ENCODE measurements at places on chromosomes 1 and 21.

DNA sequence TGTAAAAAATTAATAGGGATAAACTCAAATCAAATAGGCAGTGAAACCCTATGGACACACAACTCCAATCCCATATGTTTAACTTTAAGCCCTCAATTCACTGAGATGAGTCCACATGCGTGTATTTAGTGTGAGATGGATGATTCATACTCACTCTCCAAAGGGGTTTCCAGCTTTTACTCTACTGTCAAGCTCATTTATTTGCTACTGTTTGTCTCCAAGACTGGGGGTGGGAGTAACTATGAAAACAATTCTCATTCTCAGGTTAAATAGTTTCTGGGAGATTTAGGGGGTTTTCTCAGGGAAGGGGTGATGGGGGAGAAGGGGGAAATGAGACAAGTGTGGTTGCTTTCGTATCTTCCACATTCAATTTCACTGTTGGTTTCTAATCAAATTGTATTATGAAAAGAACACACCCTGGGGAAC, 2.7 kb downstream of the RAB29 start:
- DNase-seq: no peak

DNA sequence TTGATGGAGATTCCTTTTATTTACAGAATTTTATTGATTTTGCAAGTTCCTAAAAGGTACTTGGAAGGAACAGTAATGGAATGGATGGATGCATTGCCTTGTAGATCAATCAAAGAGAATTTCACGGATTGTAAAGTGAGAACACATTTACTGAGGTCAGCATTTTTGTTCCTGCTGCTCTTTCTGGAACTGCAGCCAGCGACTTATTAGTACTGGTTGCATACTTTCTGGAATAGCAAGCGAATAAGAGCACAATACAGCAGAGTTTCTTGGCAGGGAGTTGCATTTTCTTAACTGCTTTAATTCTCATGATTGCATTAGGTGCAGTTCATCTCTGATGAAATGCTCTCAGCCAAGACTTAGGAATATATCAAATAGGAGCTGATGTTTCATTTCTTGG, 106.1 kb upstream of the CHODL start:
- no peak for DNase-seq

- no peak for DNase-seq
Observed at GRCh38 chr21:36446301-36446700, 33.6 kb downstream of the CLDN14 start.

DNA sequence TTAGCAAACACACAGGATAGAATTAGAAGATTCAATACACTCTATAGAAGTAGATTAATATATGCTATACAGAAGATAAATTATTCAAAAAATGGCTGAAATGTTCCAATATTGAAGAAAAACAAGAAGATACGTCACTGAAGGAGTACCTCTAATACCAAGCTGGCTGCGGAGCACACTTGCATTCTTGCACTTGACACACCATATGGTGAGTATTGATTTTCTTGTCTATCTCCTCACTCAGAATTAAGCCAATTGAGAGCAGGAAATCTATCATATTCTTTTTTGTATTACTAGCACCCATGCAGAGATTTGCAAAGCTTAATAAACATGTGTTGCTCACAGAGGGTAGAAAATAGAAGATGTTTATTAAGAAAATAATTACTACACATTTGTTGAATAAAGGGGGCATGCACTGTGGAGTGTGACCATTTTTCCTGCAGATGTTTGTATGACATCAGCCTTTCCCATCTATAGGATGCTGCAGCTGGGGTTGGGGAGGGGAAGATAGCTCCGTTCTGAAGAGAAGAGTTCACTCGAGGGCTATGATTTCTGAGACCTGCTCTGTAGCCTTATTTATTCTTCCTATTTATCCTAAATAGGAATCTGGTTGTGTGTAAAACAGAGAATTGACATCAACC, 318.1 kb downstream of the HHIPL2 start:
- no peak for DNase-seq

DNA sequence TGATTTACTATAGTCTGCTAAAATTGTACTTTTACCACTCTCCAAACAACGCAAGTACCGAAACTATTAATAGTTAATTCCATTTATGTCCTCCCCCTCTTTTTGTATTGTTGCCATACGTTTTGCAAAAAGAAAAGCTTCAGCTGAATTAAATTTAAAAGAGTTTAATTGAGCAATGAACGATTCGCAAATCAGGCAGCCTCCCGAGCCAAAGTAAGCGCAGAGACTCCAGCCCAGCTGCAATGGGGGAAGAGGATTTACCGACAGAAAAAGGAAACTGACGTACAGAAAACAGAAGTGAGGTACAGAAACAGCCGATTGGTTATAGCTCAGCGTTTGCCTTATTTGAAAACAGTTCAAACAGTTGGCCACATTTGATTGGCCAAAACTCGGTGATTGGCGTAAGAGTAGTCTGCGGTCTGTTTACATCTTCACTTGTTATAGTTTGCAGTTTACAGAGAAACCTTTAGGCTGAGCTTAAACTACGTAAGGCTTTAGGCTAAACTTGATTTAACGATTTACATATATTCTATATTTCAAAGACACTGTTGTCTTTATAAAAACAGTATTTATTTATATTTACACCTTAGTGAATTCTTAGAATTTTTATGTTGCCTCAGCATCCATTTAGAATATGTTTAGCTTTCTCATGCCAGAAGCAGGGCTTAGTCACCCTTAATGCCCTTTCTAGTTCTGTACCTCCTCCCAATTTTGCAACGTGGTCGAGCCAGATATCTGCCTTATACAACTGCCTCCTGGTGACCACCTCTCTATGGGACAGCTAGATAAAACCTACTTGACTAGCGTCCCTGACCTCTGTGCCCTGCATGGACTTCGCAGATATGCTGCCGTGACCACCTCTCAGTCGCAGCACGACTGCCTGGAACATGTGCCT, 23.8 kb downstream of the CR1 start:
- no peak for DNase-seq

DNA sequence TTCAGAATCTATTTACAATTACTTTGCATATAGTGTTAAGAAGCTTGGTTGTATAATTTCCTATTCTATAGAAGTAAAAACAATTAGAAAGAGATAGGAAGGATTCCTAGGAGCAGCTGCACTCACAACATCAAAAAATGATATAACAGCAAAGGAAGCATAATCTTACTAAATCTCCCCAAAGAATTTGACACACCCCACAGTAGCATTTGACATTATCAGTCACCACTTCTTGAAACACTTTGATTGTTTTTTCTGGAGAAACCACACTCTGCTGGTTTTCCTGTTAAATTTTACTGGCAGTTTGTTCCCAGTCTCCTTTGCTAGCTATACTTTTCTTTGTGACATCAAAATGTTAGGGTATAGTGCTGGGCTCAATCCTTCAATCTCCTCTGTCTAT, 100.8 kb upstream of the KIAA1614 start:
- no peak for DNase-seq

DNA sequence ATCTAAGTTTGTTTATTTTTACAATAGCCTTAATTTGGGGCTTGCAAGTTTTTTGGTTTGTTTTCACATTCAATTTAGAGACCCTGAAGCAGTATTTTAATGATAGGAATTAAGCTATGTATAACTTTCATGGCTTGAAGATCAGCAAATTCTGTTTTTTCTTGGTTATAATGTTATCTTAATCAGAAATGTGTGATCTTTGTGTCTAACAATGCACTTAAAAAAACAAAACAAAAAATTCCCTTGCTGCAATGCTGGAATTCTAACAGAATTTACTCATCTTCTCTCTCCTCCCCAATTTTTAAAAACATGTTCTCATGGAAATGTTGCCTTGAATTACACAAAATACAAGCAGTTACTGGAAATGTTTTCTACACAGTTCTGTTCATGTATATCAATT, 113.1 kb downstream of the OLFML2B start:
- DNase-seq: no peak

- DNase-seq: no peak
Observed at GRCh38 chr1:12147201-12147701, 19.5 kb upstream of the TNFRSF1B start.

- no peak for DNase-seq
Observed at GRCh38 chr1:225851805-225852204, 30.4 kb downstream of the TMEM63A start.

- no peak for DNase-seq
Observed at GRCh38 chr1:234972411-234973191, 156.0 kb downstream of the TOMM20 start.

- no peak for DNase-seq
Observed at GRCh38 chr1:217388522-217389065, 242.3 kb downstream of the GPATCH2 start.

- DNase-seq: no peak
Observed at GRCh38 chr21:31777857-31778256, 45.9 kb upstream of the SCAF4 start.

- no peak for DNase-seq
Observed at GRCh38 chr1:230453377-230453776, 27.2 kb upstream of the PGBD5 start.

DNA sequence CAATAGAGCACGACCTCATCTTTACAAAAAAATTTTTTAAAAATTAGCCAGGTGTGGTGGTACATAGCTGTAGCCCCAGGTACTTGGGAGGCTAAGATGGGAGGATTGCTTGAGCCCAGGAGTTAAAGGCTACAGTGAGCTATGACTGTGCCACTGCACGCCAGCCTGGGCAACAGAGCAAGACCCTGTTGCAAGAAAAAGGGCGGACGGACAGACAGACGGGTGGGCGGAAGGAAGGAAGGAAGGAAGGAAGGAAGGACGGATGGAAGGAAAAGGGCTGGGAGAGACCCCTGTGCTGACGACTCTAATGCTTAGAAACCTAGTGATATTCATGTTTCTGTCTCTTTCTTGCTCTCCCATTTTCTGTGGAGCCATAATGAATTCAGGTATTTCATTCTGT, 14.4 kb downstream of the PI4KB start:
- no peak for DNase-seq

- DNase-seq: no peak
Observed at GRCh38 chr1:165152109-165152508, 204.4 kb downstream of the LMX1A start.

- DNase-seq: no peak
Observed at GRCh38 chr1:41610361-41610760, 125.9 kb upstream of the EDN2 start.

DNA sequence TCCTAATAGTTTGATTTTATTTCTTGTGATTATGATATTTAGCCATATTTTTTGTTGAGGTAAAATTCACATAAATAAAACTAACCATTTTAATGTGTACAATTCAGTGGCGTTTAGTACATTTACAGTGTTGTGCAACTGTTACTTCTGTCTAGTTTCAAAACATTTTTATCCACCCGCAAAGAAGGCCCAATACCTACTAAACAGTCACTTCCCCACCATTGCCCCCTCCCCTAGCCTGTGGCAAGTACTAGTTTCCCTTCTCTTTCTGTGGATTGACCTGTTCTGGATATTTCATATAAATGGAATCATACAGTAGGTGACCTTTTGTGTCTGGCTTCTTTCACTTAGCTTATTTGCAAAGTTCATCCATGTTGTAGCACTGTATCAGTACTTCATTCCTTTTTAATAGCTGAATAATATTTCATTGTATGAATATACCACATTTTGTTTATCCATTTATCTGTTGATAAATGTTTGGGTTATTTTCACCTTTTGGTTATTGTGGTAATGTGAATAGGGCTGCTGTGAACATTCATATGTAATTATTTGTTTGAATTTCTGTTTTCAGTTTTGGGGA, 4.1 kb downstream of the FLVCR1 start:
- no peak for DNase-seq

- DNase-seq: no peak
Observed at GRCh38 chr1:153598309-153599172, 14.4 kb downstream of the S100A16 start.

GRCh38 chr1:245483247-245483646, 328.5 kb downstream of the KIF26B start:
- DNase-seq: no peak

- no peak for DNase-seq
Observed at GRCh38 chr1:30743584-30744059, 14.0 kb downstream of the LAPTM5 start.

DNA sequence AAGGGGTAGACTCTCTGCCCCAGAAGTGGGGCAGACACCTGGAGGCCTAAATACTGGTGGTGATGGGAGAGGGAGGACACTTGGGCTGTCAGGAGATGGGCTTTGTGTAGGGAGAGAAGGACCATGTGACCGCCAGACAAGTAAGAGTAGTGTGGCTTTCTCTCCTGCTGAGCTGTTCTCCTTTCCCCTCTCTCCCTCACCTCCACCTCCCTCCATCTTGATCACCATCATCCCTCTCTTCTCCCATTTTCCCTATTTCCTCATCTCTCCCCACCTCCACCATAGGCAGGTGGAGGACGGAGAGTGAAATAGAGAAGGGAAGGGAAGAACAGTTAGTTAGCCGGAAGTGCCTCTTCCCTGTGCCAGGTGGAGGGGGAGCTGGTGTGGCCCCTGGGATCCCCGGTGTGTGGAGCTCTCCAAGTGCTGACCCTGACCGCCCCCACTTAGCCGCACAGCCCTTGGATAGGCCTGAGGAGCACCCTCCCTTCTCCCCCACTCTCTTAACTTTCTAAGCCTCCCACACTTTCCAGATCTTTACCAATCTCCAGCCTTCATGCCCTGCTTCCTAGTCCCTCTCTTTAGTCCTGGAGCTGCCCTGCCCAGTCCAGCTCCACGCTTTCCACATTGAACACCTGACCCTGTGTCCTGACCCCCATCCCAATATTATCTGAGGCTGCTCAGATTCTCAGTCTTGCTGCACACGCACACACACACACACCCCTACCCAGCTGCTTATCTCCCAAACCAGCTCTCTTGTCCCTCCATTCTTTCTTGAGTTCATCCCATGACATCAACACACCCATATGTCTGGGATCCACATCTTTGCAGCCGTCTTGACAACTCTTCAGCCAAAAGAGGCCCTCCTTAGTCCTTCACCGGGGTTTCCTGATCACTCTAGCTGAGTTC, 1.5 kb downstream of the CELF3 start:
- no peak for DNase-seq

- DNase-seq: no peak
Observed at GRCh38 chr1:156075775-156076204, 6.5 kb downstream of the MEX3A start.

GRCh38 chr1:11784993-11785769, 20.6 kb downstream of the MTHFR start:
- DNase-seq: no peak

DNA sequence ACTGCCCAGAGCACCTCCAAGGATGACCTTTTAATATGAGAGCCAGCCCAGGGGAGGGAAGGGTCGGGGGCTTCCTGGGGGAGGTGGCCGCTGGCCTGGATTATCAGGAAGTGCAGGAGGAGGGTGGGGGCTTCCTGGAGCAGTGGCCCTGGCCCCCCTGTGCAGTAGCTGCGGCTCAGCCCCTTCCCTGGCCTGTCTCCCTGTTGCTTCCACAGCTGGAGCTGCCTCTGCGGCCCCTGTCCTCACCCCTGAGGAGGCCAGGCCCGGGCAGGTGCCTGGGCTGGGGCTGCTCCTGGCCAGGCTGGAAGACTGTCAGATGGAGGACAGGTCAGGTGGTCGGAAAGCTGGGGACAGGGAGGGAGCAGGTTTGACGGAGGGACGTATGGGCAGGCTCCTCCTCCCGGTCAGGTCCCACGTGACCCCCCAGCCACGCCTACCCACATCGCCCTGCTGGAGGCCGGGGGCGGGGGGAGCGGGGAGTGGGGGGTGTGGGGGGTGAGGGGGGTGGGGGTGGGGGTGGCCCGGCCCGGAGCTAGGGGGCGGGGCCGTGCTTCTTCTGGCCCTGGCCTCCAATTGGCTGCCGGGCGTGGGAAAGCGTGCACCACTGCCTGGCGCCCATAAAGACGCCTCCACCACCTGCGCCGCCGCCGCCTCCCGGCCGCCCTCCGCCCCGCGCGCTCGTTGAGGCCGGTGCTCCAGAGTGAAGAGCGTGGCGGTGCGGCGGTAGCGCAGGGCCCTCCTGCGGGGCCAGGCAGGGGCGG, 10.2 kb upstream of the TNFRSF14 start:
- DNase-seq: peak; percentile 84
